Cerebellum (tissue), 4 donors: ENCODE measurements at places on chromosomes 5 and 9. TPM values are rescaled to one million over a fixed set of nuclear protein-coding genes. Genes with fewer than 3 reads are reported as not detected.

GRCh38 chr9:126668058-126668457 lies 54.3 kb downstream of the LMX1B start:
- DNase-seq: no peak

DNA sequence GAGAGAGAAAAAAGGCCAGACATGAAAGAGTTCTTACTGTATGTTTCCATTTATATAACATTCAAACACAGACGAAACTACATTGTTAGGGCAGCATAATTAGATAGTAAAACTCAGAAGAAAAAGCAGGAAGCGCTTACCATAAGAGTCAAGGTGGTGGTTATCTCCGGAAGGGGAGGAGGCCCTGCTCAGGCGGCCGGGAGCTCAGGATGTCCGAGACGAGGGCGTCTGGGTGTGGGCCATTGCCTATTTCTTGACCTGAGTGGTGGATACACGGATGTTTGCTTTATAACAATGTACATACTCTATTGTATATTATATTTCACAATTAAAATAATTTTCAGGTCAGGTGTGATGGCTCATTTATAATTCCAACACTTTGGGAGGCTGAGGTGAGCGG lies 80.9 kb upstream of the COL5A1 start:
- DNase-seq: no peak

CDH9 gene
- total RNA-seq: 16.0 TPM

GRCh38 chr9:22643541-22643940 lies 196.9 kb downstream of the DMRTA1 start:
- no peak for DNase-seq

CCNI2 gene
- 1.5 TPM for total RNA-seq

SHB gene
- 12.2 TPM for total RNA-seq

DNA sequence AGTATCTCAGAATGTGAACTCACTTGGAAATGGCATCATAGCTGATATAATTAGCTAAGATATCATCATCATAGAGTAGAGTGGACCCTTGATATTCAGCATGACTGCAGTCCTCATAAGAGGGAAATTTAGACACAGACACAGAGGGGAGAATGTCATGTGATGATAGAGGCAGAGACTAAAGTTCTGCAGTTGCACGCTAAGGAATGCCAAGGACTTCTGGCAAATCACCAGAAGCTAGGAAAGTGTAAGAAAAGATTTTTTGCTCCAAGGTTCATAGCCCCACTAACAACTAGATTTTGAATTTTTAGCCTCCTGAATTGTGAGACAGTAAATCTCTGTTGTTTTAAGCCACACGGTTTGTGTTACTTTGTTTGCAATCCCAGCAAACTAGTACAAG lies 612.6 kb upstream of the ST8SIA4 start:
- no peak for DNase-seq

ARL14EPL gene
- total RNA-seq: not detected

SOHLH1 gene
- total RNA-seq: not detected

DNA sequence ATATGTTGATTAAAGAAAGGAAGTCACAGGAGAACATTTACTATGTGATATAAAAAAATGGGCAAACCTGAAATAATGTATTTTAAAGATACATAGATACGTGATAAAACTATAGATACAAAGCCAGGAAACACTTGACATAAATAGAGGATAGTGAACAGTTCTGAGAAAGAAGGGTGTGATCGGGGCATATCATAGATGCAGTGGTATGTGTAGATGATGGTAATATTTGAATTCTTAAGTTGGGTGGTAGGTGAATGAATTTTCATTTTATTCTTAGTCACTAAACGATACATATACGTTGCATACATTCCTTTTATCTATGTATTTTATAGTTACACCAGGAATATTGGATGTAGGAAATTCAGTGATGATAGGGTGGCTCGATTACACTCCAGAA lies 138.7 kb upstream of the ARRDC3 start:
- DNase-seq: no peak

GRCh38 chr5:14445576-14446290 lies 135.9 kb upstream of the OTULINL start:
- peak; percentile 38 for DNase-seq

GRCh38 chr5:54344653-54345052 lies 34.3 kb upstream of the ARL15 start:
- DNase-seq: no peak

DNA sequence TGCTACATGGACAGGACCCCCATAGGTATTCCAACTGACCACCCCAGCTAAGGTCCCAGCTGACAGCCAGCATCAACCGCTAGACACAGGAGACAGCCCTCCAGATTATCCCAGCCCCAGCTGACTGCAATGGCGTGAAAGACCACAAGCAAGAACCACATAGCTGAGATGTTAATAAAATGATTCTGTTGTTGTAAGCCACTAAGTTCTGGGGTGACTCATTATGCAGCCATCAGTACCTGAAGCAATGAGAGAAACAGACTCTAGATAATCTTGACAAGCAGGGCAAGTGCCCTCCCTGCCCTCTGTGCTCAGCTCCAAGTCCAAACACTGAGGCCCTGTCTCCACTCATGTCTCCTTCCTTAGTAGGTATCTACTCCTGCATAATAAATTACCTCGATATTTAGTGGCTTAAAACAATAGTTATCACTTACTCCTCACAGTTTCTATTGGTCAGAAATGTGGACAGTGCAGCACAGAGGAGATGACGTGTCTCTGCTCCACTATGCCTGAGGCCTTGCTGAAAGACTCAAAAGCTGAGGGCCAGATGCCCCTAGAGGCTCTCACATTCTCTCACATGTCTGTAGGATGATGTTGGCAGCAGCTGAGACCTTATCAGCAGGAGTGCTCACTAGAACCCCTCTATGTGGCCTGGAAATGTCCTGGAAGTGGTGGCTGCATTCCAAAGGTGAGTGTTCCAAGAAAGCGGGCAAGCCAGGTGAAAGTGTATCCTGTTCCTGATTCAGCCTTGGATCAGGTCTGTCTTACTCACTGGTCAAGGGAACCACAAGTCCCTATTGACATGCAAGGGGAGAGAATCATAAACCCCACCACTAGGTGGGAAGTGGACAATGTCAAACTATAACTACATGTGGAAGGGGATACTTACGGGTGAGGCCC lies 2.5 kb downstream of the MGAT1 start:
- DNase-seq: no peak

PRR16 gene
- total RNA-seq: 1.6 TPM

PCDHGA5 gene
- 14.3 TPM for total RNA-seq

DNAJA1 gene
- 141 TPM for total RNA-seq

DNA sequence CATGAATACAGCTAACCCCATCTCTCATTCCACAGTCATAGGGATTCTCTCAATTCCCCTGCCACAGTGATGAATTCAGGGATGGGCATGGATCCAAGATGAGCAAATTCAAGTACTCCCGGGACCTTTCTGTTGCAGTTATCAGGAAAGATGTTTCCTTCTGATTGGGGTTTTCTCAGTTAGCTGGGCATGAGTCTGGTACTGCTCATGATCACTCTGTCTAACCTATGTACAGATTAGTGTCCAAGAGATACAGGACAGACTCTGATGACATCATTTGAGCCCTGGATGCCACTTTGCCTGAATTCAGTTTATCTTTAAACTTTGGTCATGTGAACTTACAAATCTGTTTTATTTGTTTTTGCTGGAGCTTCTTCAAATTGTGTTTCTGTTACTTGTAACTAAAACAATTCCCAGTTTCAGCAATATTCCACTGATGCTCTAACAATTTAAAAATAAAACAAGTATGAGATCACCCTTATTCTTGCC lies 257.7 kb upstream of the KLF9 start:
- DNase-seq: no peak

DNA sequence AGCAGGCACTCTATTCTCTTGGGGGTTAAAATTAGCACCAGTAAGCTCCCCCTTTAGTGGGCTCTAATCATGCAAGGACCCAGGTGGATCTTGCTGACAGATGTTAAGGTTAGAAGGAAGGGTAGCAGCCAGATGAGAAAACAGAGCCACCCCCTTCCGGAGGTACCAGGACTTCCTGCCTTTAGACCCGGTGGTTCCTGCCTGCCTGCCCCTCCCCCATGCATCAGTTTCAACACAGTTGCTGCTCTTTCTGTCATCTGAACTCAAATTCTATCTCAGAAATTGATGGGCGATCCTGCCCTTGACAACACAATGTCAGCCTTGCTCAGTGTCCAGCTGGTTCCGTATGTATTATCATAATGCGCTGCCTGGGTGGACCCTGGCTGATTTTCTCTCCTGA lies 287.3 kb downstream of the EBF1 start:
- DNase-seq: no peak

SPATA31E1 gene
- not detected for total RNA-seq

CBY3 gene
- 0.64 TPM for total RNA-seq

DNA sequence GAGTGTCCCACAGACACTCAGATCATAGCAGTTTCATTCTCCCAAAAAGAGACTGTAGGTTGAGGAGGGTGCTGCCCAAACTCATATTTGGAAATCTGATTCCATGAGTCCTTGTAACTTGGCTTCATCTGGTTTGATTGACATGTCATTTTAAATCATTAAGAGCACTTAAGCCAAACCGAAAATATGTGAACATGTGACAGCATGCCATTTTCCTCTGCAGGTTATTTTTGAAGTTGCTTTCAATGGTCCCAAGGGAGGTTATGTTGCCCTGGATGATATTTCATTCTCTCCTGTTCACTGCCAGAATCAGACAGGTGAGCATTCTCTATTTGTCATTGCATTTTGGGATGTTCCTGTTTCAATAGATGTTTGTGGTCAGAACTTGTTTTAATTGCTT lies 87.6 kb downstream of the MAMDC2 start:
- no peak for DNase-seq

- no peak for DNase-seq
Measured at GRCh38 chr9:77854258-77854915, 177.2 kb downstream of the GNAQ start.

- DNase-seq: no peak
Measured at GRCh38 chr5:91742550-91742949, 359.4 kb upstream of the ARRDC3 start.
